NCI-H460 (cell line): ENCODE measurements at places on chromosomes 7 and 10. TPM values are rescaled to one million over a fixed set of nuclear protein-coding genes. Genes with fewer than 3 reads are reported as not detected.

DNA sequence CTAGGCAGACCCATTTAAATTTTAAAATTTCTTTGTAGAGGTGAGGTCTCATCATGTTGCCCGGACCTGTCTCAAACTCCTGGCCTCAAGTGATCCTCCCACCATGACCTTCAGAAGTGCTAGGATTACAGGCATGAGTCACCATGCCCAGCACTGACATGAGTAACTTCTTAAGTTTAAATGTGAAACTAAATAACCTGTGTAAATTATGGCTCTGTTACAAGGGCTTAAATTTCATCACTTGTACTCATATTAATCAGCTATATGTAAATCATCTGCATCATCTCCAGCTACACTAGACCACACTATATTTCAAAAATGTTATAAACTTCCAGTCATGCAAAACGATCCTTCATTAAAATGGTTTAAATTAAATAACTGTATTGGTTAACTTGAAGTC is 56.1 kb downstream of the ATAD1 start:
- DNase-seq = peak; percentile 59

The ELMO1 gene
- total RNA-seq = 7.3 and 10.1 TPM in 2 replicates

The SH3PXD2A gene
- total RNA-seq = 0.81 and 0.82 TPM in 2 replicates

- DNase-seq = peak; percentile 36
These were observed 52.9 kb upstream of the IGFBP3 start for GRCh38 chr7:45973725-45974532.

DNA sequence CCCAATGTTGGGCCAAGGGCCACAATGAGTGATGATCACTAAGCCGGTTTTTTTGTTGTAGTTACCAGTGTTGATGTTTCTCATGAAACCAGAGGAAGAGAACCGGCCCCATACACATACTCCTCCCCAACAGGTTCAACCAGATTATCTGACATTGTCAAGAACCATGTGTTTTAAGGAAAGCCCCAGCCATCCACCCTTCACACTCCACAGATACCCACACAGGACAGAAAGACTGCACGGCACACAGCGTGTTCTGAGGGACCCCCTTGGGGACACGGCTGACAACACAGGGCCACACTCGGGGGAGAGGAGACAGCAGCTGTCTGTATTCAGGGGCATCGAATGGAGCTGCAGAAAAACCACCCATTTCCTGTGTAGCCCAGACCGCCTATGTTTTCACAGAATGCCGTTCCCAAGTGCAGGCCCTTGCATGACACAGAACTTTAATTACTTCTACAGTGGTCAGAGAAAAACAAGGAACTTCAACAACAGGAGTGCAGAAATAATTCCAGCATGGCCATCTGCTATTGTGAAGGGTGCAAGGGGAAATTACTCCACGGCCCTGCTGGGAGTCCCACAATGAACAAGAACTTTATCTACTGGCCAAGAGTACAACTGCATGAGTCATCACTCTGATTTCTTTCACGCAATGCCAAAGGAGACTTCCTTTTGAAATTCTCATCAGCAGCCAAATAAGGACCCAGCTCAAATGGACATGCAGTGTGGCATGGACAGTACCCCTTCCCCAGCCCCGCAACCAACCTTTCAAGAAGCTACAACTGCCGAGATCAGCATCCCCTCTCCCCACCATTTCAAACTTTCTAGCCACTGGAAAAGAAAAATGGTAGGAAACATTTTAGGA is 2.3 kb downstream of the KLF6 start:
- peak; percentile 62 for DNase-seq

The SNX10 gene
- total RNA-seq = 16.0 and 18.3 TPM in 2 replicates

The SNX13 gene
- total RNA-seq = 42.7 and 53.3 TPM in 2 replicates

DNA sequence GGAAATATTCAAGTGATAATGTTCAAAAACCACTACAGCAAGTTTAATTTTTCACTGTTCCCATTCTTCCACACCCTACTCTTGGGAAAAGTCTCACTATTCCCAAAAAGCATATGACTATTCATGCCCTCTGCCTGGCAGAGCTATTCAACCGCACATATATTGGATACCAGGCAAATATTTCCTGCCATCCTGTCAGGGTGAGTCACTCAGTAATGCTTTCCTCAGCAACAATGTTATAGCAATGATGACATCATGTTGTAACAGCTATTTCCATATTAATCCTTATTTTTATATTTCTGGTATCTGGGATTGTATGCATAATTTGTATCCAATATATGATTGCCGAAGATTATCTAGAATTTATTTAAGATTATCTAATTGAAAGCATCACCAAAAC is 114.0 kb upstream of the PLXDC2 start:
- DNase-seq = peak; percentile 0

DNA sequence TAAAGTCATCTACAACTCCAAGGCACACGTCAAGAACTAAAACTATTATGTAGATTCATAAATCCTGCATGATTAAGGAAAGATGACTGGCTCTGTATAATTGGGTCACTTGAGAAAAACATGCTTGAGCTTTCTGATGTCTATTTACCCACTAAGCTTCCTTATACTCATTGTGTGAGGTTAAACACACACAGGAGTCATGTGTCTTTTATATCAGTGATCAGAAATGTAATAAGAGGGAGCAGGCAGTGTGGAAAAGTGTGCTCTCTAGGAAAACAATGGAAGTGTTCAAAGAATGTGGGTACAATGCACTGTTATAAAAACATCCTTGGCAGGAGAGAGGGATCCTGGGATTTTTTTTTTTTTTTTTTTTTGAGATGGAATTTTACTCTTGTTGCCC is 108.6 kb upstream of the ARID5B start:
- DNase-seq = no peak

DNA sequence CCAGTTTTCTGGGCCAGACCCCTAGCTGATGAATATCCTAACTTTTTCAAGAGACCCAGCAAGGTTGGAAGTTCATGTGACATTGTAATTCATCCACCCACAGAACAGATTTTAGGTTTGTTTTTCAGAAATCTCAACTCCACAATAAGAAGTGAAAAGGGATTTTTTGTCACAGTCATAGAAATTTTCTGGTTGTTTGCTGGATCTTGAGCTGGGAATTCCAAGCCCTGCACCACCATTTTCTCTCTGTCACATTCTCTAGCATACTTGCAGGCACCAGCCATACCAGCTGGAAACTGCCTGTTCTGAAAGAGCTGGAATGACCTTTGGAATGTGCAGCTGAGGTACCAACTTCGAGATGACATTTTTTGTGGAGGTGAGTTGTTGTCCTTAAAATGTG is 8.5 kb downstream of the TAS2R60 start:
- no peak for DNase-seq

DNA sequence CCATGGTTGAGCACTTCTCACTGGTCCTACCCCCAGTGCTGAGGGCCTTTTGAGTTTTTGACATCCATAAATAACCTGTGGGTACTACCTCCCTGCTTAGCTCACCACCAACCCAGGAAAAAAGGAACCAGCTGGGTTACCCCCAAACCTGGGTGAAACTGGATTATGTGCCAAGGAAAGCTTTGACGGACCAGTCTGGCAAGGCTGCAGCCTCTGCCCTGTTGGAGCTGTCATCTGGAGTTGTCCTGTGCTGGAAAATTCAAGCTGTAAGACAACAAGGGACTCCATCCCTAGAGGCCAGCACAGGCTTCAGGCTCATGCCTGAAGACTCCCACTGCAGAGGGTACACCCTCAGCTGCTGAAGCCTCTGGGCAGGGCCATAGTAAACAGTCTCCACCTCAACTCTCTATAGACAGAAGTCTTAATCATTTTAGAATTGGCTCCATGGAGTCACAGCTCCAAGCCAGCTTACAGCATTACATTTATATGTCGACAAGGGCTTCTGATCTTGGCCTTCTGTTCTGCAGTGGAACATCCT is 115.5 kb upstream of the AFAP1L2 start:
- DNase-seq = no peak

- DNase-seq = no peak
These were observed 19.1 kb downstream of the TSPAN14 start for GRCh38 chr10:80473096-80473657.

The GCK gene
- total RNA-seq = not detected in 2 replicates

The PNLIPRP2 gene
- not detected in 2 replicates for total RNA-seq

- DNase-seq = no peak
These were observed 228.0 kb downstream of the RAB11FIP2 start for GRCh38 chr10:117818721-117819120.

DNA sequence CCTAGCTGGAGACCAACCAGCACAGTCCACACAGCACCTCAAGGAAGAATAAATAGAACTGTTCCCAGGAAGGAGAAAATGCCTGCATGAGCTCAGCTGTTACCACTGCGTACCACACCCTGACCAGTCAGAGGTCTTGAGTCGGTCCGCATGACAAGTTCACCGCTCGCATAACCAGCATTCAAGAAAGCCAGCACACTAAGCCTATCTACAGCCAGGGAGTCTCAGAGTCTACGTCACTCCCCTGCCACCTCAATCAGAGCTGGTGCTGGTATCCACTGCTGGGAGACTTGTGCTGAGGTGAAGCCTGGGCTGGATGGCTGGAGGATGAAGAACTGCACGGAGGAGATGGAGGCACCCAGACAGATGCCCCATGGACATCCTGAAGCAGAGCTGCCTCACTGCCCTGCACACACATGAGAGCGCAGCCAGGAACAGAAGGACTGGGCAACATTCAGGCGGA is 19.6 kb downstream of the AKR1C1 start:
- DNase-seq = no peak

The GRM8 gene
- 0.46 TPM in 1 of 2 replicates, not detected in the other for total RNA-seq
